Adrenal gland (tissue), 19 donors: ENCODE measurements at places on chromosomes 6 and 20. TPM values are rescaled to one million over a fixed set of nuclear protein-coding genes. Genes with fewer than 3 reads are reported as not detected.

The HLA-DOA gene
- polyA plus RNA-seq, result 1.9 TPM

The OR14J1 gene
- not detected for polyA plus RNA-seq

The ENPP5 gene
- polyA plus RNA-seq, result 2.8 TPM

The OR2H2 gene
- not detected for polyA plus RNA-seq

DNA sequence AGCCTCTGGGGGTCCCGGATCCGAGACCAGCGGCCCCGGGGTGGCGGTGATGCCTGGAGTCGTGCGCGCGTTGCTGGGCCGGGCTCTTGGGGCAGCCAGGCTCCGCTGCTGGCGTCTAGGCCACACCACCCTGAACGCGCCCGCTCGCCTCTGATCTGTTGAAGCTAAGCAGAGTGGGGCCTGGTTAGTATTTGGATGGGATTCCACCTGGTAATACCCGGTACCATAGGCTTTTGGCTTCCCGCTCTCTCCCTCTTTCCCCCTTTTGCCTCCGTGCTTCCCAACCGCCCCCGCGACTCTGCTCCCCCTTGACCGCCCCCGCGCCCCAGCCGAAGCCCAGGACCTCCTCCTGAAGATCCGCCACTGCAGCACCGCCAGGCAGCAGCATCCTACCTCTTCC is 1383.5 kb upstream of the DEFB115 start:
- DNase-seq, result peak; percentile 41

DNA sequence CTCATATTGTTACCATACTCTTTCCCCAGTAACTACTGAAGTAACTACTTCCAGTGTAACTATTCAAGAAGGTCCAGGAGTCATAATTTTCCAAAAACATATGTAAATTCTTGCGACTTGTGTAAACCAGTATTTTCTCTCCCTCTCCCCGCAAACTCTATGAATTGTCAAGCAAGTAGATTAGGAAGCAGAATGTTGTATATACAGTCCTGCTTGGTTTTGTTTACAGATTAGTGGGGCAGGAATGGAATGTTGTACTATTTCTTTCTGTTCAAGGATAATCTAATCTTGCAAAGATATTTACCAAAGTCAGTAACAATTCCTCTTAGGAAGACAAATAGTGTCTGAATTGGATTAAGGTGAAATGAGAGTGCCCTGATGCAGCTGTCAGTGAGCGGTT is 234.9 kb upstream of the PLN start:
- DNase-seq, result no peak

DNA sequence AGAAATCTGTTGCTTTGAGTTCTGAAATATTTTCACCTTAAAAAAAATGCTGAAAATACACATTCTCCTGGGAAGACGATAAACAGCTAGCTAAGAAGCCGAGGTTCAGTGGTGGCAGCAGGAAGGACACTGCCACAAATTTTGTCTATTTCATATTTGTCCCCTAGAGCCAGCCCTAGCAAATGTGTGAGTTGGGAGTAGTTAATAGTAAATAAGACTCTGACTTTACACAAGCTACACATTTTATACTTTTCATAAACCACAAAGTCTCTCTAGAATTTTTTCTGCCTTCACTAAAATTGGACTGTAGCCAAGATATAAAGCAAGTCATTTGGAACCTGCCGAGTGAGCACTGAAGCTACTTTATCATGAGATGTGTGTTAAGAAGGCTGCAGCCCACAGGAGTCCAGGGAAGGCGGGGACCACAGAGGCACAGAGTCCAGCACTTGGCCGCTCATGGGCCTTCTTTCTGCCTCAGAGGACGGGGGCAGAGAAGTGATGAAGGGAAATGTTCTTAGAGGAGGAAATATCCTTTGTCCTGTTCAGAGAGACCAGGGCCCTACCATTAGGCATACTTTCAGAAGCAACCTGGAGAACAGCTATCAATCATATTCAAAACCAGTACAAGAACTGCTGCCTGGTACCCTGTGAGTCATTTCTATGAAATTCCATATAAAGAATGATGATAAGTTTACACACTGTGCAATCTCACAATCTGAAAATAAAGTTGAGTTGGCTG is 241.7 kb upstream of the TAB2 start:
- no peak for DNase-seq
